Heart left ventricle (tissue), 16 donors: ENCODE measurements at places on chromosomes 16 and 17. TPM values are rescaled to one million over a fixed set of nuclear protein-coding genes. Genes with fewer than 3 reads are reported as not detected.

Gene TP53TG3C
- total RNA-seq = not detected

Gene C16orf92
- not detected for total RNA-seq

DNA sequence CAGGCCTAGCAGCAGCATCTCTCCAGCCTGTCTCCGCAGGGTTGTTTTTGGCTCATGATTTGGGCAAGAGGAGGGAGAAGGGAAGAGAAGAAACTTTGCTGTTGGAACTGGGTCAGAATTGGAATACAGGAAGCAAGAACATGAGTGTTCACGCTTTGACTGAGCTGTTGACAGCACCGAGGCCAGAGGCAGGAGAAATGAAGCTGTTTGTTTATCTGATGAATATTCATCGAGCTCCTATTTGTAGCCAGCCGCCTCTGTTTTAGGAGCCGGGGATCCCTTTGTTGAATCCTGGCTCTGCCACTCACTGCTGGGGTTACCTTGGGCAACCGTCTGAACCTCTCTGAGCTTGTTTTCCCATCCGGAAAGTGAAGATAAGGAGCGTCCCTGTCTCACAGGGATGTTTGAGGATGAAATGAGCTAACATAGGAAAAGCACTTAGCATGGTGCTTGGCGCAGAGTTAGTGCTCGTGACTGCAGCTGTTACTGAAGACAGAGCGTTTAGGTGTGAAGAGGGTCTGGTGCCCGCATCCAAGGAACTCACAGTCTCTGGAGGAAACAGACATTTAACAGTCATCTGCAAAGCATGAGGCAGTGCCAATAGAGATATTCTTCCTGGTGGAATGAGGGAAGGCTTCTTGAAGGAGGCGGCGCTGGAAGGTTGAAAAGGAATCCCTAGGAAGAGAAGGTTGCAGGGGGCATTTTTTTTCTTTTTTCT is 29.2 kb downstream of the RAP1GAP2 start:
- no peak overlapping the region for H3K27ac ChIP-seq
- H3K4me3 ChIP-seq = no peak overlapping the region
- no peaks in the 10 kb centered on the region for H3K4me1 ChIP-seq
- peaks cover 2% of the 10 kb centered on the region for H3K27me3 ChIP-seq

GRCh38 chr17:54924405-54924804 is 23.8 kb downstream of the TOM1L1 start:
- H3K36me3 ChIP-seq = no peaks in the 10 kb centered on the region
- no peak for DNase-seq
- H3K27me3 ChIP-seq = no peaks in the 10 kb centered on the region
- H3K4me3 ChIP-seq = no peak overlapping the region
- no peak overlapping the region for H3K27ac ChIP-seq
- H3K4me1 ChIP-seq = no peaks in the 10 kb centered on the region

Gene MRTFB
- total RNA-seq = 16.3 TPM

Gene TBC1D3G
- not detected for total RNA-seq

Gene KRT31
- not detected for total RNA-seq

DNA sequence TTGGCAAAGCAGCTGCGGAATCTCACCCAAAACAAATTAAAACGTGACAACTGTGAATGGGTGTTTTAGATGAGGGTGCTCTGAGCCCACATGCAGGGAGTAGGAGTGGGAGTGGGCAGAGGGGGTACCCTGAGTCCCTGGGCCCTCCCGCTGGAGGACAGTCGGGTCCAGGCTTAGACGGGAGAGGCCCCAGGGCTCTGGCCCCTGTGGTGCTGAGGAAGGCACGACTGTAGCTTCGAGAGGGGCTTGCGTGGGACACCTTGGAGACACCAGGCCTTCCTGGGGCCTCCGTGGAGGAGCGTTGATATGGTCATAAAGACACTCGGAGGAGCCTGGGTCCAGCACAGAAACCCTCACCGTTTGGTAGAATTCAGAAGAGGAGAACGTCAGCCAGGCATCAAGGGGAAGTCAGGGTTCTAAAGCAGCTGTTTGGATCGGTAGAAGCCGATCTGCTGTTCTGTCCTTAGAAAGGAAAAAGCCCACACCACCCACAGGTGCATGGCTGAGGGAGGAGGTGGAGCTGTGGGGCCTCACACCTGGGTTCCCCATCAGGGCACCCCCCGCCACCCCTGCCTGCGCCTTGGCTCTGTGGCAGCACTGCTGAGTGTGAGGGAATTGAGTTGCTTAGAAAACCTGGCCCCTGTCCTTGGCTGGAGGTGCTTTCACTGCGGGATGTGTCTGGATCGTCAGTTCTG is 18.4 kb downstream of the DBNDD1 start:
- DNase-seq = no peak
- no peak overlapping the region for H3K27ac ChIP-seq
- H3K4me1 ChIP-seq = no peaks in the 10 kb centered on the region
- H3K27me3 ChIP-seq = no peaks in the 10 kb centered on the region
- H3K4me3 ChIP-seq = no peak overlapping the region

GRCh38 chr17:33602981-33603380 is 309.9 kb upstream of the ASIC2 start:
- H3K4me1 ChIP-seq = no peaks in the 10 kb centered on the region
- H3K4me3 ChIP-seq = no peak overlapping the region

GRCh38 chr17:45223539-45224528 is 2.1 kb downstream of the FMNL1 start:
- peaks cover 60% of the 10 kb centered on the region for H3K4me1 ChIP-seq
- peak overlapping the region; percentile 52 for H3K27ac ChIP-seq
- H3K36me3 ChIP-seq = no peaks in the 10 kb centered on the region
- H3K4me3 ChIP-seq = peak overlapping the region; percentile 72
- no peaks in the 10 kb centered on the region for H3K27me3 ChIP-seq

DNA sequence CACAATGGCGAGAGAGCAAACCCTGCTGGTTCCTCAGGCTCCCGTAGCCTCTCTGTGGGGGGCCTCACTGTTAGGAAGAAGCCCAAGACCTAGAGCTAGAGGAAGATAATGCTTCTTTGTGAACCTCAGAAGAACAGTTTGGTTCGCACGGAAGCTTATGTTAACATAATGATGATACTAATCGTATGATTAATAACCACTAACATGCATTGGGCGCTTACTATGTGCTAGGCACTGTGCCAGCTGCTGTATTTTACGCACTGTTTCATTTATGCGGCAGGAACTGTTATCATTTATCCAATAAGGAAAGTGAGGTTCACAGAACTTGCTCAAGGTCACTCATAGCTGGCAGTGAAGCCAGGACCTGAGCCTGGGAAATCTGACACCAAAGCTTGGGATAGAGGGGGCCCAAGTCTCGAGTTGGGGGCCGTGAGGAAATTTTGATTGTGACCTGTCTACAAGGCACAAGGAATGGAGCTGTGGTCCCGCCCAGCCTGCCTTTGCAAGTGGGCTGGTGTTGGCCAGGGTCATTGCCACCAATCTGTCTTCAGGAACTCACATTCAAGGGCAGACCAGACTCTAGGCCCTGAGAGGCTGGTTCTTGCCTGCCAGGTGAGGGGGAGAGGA is 6.8 kb downstream of the PRCD start:
- no peaks in the 10 kb centered on the region for H3K27me3 ChIP-seq
- H3K36me3 ChIP-seq = no peaks in the 10 kb centered on the region
- H3K4me1 ChIP-seq = peaks cover 37% of the 10 kb centered on the region
- no peak overlapping the region for H3K4me3 ChIP-seq
- DNase-seq = no peak

DNA sequence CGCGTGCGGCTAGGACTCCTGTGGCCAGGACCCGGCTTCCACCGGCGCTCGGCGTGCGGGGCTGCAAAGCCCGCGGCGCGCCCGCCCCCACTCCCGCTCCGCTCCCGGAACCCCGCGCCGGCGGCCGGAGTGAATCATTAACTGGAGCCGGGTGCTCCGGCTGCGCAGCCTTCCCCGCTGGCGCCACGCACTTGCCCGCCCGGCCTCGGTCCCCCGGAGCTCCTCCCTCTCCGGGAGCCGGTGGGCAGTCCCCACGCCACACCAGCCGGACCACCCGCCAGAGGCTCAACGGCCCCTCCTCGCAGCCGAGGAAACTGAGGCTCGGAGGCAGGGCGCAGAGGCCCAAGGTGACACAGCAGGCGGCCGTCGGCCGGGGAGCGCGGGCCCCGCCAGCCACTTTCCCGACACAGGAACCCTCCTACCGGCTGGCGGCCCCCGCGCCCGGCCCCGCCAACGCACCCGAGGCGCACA is 580 bp downstream of the BCAR1 start:
- no peaks in the 10 kb centered on the region for H3K27me3 ChIP-seq
- H3K27ac ChIP-seq = peak overlapping the region; percentile 86
- H3K4me1 ChIP-seq = peaks cover 86% of the 10 kb centered on the region
- peak overlapping the region; percentile 65 for H3K4me3 ChIP-seq
- DNase-seq = peak; percentile 72
- no peaks in the 10 kb centered on the region for H3K36me3 ChIP-seq

- H3K27ac ChIP-seq = no peak overlapping the region
- DNase-seq = no peak
- no peak overlapping the region for H3K4me3 ChIP-seq
- no peaks in the 10 kb centered on the region for H3K4me1 ChIP-seq
- no peaks in the 10 kb centered on the region for H3K36me3 ChIP-seq
- no peaks in the 10 kb centered on the region for H3K27me3 ChIP-seq
Measured at GRCh38 chr17:32298721-32299579, 33.3 kb downstream of the RHBDL3 start.

DNA sequence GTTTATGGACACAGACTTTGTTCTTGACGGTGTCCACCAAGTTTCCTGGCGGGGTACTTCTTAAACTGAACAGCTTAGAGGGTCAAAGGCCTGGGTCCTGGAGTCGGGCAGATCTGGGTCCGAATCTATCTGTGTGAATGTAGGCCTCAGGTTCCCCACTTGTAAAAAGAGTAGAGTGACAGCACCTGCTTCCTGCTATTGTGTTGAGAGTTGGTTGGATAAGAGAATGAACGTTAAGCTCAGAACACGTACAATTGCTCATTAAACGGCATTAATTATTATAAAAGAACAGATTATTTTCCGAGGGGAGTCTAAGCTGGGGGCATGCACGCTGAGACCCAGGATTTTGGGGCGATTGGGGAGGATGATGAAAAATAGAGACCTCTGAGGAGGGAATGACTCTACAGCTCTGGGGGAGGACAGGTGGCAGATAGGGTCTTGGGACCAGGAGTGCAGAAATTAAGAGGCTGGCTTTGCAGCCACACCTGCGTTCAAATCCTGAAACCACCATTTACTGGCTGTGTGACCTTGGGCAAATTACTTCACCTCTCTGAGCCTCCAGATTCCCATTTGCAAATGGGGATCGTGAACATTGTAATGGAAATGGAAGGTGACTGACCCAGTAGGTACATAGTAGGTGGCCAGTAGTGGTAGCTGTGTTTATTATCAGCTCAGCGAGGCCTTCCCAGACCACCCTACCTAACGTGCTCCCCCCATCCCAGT is 862 bp downstream of the CLEC16A start:
- H3K36me3 ChIP-seq = no peaks in the 10 kb centered on the region
- DNase-seq = no peak
- H3K4me1 ChIP-seq = peaks cover 39% of the 10 kb centered on the region
- H3K27me3 ChIP-seq = no peaks in the 10 kb centered on the region
- H3K4me3 ChIP-seq = peak overlapping the region; percentile 94
- peak overlapping the region; percentile 81 for H3K27ac ChIP-seq
